ENCODE measurements at places on chromosomes 16 and 17. TPM values are rescaled to one million over a fixed set of nuclear protein-coding genes. Genes with fewer than 3 reads are reported as not detected.

Gene TBC1D3
- total RNA-seq = 4.2 TPM

Gene WFDC1
- total RNA-seq = not detected

Gene CDR2L
- total RNA-seq = not detected

Gene SMYD4
- 19.9 TPM for total RNA-seq

DNA sequence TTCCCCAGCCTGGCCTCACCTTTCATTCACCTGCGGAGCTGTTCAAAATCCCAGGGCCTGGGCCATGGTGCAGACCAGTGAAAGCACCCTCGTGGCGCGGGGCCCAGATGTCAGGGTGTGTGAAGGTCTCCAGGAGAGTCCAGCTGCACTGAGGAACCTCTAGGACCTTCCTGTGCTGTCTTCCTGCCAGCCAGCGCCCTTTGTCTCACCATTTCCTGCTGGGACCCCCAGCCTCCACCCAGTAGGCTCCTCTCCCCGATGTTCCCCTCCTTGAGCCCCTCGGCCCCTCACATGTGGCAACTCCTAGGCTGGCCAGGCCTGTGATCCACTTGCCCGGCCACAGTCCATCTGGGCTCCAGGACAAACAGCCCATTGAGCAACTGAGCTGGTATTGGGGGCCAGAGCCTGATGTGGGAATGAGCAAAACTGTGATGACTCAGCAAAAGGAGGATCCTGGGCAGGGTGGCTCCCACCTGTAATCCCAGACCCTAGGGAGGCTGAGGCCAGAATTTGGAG, 677 bp downstream of the SULT1A2 start:
- no peak overlapping the region for H3K4me3 ChIP-seq
- no peak overlapping the region for H3K27ac ChIP-seq
- H3K4me1 ChIP-seq = no peaks in the 10 kb centered on the region
- no peak for DNase-seq
- peaks cover 17% of the 10 kb centered on the region for H3K36me3 ChIP-seq
- H3K27me3 ChIP-seq = no peaks in the 10 kb centered on the region

GRCh38 chr16:47712276-47713224, 251.4 kb downstream of the PHKB start:
- H3K27me3 ChIP-seq = peaks cover 1% of the 10 kb centered on the region
- DNase-seq = no peak
- no peak overlapping the region for H3K27ac ChIP-seq
- no peak overlapping the region for H3K4me3 ChIP-seq

DNA sequence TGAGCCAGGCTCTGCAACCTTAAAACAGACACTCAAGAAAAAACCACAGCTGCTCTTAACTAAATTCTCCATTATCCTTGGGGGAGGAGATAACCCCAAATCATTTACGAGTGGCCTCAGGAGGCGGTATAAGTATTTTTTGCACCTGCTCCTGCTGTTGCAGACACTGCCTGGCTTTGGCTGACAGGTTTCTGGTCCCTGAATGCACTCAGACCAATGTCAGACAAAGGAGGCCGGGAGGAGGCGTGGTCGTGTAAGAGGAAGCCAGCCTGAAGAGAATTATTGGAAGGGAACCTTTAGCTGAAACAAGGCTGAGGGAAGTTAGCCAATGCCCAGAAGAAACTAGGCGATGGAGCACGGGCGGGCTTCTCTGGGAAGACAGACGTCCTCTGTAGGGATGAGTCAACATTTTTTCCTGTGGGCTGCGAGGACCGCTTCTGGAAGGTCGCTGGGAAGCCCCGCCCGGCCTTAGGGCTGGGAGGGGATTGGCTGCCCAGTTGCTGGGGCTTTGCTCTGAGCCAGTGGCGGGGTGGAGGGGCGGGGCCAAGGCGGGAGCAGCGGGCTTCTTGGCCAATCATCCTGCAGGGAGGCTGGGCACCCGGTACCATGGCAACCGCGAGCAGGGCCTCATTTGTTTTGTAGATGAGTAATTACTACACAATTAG, 82.3 kb downstream of the CCDC182 start:
- no peaks in the 10 kb centered on the region for H3K27me3 ChIP-seq
- DNase-seq = peak; percentile 32
- peak overlapping the region; percentile 73 for H3K4me3 ChIP-seq
- peaks cover 11% of the 10 kb centered on the region for H3K36me3 ChIP-seq
- H3K27ac ChIP-seq = peak overlapping the region; percentile 61

DNA sequence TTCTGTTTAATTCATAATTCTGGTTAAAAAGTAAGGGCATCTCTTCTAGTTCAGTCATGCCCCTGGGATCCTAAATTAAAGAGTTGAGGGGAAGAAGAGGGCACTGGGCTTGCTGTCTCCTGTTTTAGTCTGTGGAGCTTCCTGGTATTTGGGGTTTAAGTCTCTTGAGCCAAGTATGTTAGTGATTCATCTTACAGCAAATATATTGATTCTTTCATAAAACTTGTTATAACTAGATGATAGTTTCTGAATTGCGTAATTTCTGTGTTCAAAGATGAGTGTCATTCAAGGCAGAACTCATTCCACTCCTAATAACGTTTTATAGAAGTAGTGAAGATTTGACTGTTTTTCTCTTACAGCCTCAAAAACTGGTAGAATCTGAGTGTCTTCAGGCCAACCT, 1.7 kb downstream of the TXNDC17 start:
- H3K4me1 ChIP-seq = peaks cover 52% of the 10 kb centered on the region
- H3K4me3 ChIP-seq = no peak overlapping the region

DNA sequence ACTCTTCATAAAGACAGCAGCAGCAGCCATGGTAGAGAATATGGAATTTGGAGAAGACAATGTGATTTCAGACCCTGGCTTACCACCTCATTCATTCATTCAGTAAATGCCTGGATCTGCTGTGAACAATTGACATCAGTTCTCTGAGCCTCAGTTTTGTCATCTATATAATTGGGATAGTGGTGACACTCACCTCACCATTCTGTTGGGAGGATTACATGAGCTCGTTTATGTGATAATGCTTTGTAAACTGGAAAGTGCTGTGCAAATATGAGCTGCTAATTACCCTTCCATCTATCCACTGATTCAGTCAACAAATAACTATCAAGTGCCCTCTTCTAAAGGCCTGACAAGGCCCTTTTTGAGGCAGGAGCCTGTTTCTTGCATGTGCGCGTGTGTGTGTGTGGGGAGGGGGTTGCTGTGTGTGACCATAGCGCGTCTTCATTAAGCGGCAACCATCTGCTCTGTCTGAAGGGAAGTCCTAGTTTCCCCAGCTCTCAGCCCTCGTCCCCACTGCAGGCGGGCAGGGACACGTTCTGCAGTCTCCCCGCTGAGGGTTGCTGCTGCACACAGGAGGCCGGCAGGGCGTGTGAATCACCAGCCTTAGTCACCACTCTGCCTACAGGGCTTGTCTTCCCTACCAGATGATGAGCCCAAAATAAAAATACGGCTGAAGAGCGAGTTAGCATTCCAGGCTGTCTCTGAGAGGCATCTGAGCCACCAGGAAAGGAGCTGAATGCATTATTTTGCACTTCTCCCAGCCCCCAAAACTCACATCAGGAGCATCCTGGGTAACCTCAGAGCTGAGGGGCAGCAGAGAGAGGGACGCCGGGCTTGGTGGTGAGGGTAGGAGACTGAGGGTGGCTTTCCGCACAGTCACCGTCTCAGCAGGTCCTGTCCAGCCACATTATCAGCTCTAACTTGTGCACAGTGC, 19.9 kb downstream of the ARL4D start:
- no peak overlapping the region for H3K4me3 ChIP-seq
- peaks cover 24% of the 10 kb centered on the region for H3K27me3 ChIP-seq
- H3K27ac ChIP-seq = no peak overlapping the region

DNA sequence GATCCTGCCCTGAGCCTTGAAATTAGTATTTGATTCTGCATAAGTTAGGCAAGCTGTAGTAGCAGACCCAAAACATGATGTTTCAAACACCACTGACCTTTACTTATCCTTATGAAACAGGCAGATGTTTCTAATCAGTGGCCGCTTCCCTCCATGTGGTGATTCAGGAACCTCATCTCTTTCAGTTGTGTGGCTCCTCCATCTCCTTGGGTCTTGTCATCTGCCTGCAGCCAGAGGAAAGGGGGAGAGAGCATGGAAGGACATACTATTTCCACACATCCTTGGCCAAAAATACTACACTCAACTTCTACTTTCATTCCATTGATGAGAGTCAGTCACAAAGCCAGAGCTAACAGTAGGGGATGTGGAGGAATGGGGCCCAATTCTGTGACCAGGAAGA, 41.6 kb upstream of the IRX6 start:
- H3K4me3 ChIP-seq = no peak overlapping the region
- no peaks in the 10 kb centered on the region for H3K36me3 ChIP-seq
- H3K4me1 ChIP-seq = no peaks in the 10 kb centered on the region
- DNase-seq = no peak

DNA sequence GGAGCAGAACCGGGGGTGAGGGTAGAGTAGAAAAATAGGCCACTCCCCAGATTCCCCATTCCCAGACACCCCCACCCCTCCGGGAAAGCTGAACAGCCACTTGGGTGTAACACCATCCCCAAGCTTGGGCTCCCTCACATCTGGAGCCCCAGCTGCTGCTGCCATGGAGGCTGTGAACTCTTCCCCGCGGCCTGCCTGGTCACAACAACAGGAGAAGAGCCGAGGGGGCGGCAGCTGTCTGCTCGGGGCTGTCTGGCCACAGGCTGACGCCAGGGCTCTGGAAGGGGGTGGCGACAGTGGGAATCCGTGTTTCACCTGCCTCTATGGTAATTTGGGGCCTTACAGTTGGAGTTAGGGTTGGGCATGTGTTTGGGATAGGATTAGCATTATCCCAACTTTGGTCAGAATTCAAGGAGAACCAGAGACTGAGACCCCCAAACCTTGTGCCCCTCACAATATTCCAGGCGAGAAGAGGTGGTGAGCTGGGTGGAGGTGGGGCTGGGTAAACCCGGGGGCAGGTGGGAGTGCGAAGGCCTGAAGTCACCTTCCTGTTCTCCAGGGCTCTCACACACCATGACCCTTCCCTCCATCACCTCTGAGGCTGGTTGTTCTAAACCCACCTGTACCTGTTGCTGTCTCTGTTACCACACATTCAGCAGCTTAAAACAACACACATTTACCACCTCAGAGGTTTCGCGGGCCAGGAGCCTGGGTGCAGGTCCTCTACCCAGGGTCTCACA, 29.7 kb upstream of the NXPH3 start:
- no peak overlapping the region for H3K27ac ChIP-seq
- H3K4me1 ChIP-seq = no peaks in the 10 kb centered on the region
- no peaks in the 10 kb centered on the region for H3K36me3 ChIP-seq

Data from activated B cell treated with CpG ODN at 0.5 μM for 24 hours (primary cell).